Left colon (tissue), 2 donors: ENCODE measurements at places on chromosomes 6 and 20. TPM values are rescaled to one million over a fixed set of nuclear protein-coding genes. Genes with fewer than 3 reads are reported as not detected.

GRCh38 chr20:15109494-15109893 is 772.1 kb upstream of the FLRT3 start:
- DNase-seq: no peak

- no peak for DNase-seq
Measured at GRCh38 chr6:27140999-27141528, 106.4 kb upstream of the PRSS16 start.

GRCh38 chr20:17823409-17824144 is 123.8 kb downstream of the BANF2 start:
- DNase-seq: peak; percentile 61

Gene PGBD1
- 1.5 TPM for total RNA-seq

- DNase-seq: peak; percentile 67
Measured at GRCh38 chr20:50305636-50306477, 115.2 kb downstream of the CEBPB start.

Gene HLA-DRB5
- total RNA-seq: 121 TPM

- DNase-seq: peak; percentile 86
Measured at GRCh38 chr20:36836591-36837269, 39.2 kb upstream of the TLDC2 start.

GRCh38 chr6:42250274-42250931 is 32.7 kb upstream of the MRPS10 start:
- no peak for DNase-seq

DNA sequence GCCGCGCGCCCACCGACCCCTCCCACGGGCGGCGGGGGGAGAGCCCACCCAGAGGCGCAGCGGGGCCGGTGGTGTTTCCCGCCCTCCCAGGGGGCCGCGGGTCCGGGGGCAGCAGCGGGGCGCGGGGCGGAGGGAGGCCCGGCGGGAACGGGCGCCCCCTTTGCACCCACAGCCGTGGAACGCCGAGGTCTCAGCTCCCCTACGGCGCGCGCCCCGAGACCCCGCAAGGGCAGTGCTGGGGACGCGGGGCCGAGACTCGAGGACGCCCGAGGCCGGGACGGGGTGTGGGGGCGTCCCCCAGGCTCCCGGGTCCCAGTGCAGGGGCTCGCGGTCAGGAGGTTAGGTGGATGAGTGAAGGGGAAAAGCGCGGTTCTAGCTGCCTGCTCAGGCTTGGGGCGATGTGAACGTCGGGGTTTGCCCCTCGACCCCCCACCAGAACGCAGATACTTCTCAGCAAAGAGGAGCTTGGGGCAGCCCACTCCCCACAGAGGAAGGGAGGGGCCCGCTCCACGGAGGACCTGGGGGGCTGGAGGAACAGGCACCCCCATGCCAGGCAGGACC is 65.5 kb upstream of the BHLHE23 start:
- DNase-seq: peak; percentile 7

DNA sequence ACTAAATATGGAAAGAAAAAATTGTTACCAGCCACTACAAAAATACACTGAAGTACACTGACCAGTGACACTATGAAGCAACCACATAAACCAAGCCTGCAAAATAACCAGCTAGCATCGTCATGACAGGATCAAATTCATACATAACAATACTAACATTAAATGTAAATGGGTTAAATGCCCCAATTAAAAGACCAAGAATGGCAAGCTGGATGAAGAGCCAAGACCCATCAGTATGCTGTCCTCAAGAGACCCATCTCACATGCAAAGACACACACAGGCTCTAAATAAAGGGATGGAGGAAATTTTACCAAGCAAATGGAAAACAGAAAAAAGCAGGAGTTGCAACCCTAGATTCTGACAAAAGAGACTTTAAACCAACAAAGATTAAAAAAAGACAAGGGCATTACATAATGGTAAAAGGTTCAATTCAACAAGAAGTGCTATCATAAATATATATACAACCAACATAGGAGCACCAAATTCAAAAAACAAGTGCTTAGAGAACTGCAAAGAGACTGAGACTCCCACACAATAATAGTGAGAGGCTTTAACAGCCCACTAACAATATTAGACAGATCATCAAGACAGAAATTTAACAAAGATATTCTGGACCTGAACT is 104.8 kb downstream of the HACE1 start:
- no peak for DNase-seq

DNA sequence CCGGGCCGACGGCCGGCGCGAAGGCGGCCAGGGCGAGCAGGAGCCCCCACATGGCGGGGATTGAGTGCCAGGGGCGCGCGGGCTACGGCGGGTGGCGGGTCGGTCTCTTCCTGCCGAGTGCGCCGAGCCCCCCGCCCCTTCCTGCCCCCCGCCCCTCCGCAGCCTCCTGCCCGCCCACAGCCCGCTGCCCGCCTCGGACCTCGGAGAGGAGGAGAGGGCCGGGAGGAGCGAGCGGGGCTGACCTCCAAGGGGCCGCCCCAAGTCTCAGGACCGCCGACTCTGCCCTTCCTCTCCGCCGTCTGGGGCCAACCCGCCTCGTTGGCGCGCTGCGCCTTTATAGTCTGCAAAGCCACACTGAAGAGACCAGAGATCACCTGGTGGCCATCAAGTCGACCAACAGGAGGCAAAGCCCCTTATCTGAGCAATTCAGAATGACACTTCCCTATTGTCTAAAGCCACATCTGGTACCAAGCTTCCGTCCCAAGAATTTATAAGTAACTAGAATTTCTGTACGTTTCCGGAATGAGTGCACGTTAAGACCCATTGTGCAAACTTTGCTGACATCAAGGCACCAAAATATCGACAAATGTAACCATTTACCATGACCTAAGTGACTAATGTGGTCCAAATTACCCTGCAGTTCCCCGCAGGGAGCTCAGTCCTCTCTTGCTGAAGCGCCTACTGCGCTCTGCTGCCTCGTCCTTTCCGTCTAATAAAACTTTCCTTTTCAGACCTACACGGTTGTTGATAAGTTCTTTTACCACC is at the start of gene CPXM1:
CPXM1 (minus strand) TSS at position 107 of the 765 bp plus-strand sequence; CDS start at position 52, 55 bp downstream.
- no peak for DNase-seq

- no peak for DNase-seq
Measured at GRCh38 chr6:83589076-83589475, 76.7 kb downstream of the PRSS35 start.
